ENCODE measurements at places on chromosomes 2 and 18. TPM values are rescaled to one million over a fixed set of nuclear protein-coding genes. Genes with fewer than 3 reads are reported as not detected.

WNT10A gene
- total RNA-seq = not detected

DNA sequence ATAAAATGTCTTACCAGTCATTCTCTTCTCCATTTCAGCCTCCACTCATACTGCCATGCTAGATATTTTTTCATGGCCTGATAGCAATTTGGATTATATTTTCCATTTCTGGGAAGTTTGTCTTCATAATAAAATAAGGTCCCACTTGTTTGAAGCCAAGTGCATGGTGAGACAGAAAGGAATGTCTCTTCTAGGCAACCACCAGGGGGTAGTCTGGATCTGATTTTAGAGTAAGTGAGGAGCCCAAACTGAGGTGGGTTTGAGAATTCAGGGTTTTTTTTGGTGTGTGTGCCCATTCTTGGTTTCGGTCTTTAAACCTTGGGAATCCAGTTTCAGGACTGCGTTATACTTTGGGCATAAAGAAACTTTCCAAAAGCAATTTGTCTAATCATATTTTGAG lies 315.5 kb downstream of the RPRM start:
- no peak for DNase-seq

DNA sequence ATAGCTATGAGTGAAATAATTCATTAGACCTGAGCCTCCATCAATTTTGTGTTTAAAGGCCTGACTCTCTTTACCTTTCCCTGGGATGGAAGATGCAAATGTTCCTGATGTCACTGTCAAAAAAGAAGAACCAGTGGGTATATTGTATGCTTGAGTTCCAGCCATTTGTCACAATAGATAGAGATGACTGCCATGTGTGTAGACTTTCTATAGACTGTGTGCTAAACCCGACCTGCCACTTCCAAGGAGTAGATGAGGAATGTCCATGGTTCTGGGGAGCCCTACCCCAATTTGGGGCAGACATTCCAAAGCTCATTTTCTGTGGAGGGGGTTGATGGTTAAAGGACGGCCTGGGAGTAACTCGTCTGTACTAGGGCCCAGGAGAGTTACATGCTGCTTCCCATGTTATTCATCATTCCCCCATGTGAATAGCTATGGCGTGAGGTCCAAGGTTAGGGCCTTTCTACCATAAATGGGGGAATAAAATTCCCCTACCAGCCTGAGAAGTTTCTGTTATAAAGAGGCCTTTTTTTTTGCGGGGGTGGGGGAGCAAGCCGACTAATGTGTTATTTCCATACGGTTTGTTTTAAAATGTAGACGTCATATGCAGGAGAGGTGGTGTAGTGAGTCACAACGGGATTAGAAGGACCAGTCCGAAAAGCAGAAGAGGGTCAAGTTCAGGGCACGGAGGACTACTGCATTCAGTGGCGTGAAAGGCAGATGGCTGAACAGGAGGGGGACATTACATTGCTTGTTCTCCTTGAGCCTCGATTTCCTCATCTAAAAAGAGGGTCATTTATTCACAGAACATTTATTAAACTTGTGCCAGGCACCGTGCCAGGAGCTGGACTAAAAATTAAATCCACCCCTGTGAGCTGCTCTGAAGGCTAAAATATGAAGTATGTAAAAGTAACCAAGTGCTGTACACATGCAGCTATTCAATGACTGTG lies 24.0 kb downstream of the IL1B start:
- DNase-seq = no peak

GRCh38 chr2:53786352-53786704 lies 425 bp downstream of the ASB3 start:
- no peak for DNase-seq

GRCh38 chr2:206799083-206799482 lies 33.7 kb downstream of the FASTKD2 start:
- DNase-seq = no peak

DNA sequence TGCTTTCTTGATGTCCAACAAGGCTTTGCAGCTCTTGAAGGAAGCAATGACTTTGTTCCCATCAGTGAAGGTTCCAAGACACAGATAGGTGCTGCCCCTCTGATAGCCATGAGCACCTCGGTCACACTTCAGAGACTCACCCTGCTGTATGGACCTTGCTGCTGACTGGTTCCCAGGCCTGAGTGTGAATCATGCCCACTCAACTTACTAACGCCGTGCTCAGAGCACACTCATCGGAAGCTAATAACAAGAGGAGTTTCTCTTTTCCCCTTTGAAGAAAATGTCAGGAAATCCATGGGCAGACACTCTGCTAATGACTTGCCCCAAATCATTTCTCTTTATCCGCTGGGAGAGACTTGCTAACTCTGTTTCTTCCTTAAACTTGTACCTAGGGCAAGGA lies 83.8 kb upstream of the ARL4C start:
- DNase-seq = no peak
